ENCODE measurements at places on chromosomes 2 and 18. TPM values are rescaled to one million over a fixed set of nuclear protein-coding genes. Genes with fewer than 3 reads are reported as not detected.

Gene SLC4A1AP
- total RNA-seq: 22.2 TPM

Gene ST8SIA5
- total RNA-seq: 1.4 TPM

DNA sequence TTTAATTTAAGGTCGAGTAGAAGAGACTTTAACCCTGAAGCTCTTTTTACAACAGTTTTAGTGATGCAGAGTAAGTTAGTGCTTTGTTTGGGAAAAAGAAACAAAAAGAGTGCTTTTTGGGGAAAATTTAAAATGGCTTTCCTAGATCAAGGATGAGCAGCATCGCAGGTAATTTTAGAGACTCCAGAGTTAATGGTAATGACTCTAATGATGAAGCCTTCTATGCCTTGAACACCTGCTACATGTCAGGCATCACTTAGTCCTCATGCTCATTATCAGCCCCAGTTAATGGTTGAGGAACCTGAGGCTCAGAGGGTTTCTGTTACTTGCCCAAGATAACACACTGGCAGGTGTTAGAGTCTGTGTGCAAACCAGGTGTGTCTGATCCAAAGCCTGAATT is 167.8 kb downstream of the ACOXL start:
- H3K4me3 ChIP-seq: no peak overlapping the region
- no peaks in the 10 kb centered on the region for H3K36me3 ChIP-seq
- DNase-seq: no peak

Gene FBXO15
- total RNA-seq: 0.49 TPM

DNA sequence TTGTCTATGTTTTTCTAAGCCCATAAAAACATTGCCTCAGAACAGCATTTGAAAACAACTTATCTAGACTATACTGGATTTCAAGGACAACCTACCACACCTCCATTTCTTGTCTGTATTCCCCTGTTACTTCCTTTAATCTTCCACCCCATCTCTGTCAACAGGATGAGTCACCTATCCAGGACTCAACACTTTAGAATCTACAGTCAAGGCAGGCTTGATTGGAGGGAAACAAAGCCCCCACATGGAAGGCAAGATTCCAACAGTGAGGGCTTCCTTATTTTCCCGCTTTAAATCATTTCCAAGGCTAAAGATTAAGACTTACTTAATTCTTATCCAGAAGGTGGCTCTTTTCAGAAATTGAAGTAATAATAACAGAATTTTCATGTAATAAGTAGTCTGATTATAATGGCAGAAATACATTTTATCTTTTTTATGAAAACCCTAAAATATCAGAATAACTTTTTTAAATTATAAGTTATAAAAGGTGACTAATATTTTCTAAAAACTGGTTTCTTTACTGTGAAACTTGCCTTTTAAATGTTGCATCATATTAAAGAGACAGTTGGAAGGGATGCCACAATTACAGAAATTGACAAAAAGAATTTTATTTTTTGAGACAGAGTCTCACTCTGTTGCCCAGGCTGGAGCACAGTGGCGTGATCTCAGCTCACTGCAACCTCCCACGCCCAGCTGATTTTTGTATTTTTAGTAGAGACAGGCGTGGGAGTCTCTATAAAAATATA is 138.7 kb upstream of the CCDC150 start:
- no peaks in the 10 kb centered on the region for H3K36me3 ChIP-seq
- H3K27me3 ChIP-seq: no peaks in the 10 kb centered on the region
- H3K4me3 ChIP-seq: no peak overlapping the region
- no peaks in the 10 kb centered on the region for H3K4me1 ChIP-seq
- H3K27ac ChIP-seq: no peak overlapping the region
- DNase-seq: no peak

DNA sequence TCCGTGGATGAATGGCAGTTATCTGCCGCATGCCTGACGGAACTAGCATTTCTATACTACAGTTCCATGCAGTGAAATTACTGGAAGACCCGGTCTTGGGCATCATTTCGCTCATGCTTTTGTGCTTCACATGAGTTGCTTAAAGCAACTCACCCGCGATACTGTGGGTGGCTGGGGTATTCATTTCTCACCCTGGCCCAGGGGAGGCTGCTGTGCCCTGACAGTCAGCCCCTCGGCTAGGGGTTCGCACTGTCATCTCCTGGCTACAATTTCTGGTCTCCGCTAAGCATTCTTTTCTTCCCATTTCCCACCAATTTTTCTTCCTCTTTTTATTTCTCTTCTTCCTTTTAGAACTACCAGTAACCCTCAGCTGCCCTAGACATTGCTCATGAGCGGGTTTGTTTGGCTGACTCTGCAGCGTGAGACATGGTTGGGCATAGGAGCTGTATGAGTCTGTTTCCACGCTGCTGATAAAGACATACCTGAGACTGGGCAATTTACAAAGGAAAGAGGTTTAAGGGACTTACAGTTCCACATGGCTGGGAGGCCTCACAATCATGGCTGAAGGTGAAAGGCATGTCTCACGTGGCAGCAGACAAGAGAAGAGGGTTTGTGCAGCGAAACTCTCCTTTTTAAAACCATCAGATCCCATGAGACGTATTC is 16.5 kb upstream of the CNDP2 start:
- H3K4me3 ChIP-seq: no peak overlapping the region
- H3K27me3 ChIP-seq: no peaks in the 10 kb centered on the region
- H3K36me3 ChIP-seq: no peaks in the 10 kb centered on the region
- H3K27ac ChIP-seq: no peak overlapping the region

Gene OR6B2
- total RNA-seq: not detected

DNA sequence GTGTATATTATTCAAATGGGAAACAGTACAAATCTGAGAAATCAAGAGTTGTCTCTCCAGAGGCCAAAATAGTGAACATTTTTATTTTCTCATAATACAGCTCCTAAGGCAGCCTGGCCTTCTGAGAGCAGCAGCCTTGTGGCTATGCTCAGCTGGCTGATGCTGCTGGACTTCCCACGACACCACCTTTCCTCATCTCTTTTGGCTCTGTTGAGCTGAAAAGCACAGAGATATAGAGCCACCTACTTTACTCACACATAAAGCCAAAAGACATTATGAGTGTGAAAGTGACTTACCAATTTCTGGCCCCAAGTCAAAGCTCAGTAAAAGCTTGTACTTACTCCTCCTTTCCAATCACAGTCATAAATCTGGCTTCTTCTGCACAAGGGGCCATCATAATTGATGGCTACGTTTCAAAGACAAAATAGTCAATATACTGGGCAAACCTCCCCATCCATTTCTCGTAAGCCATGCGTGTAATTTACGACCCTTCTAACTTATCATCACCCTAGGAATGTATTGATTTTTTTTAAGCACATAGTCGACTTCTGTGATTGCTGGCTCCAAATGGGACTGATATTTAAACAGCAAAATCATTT is 18.6 kb upstream of the REG3A start:
- no peaks in the 10 kb centered on the region for H3K36me3 ChIP-seq
- H3K4me1 ChIP-seq: no peaks in the 10 kb centered on the region
- no peaks in the 10 kb centered on the region for H3K27me3 ChIP-seq
- no peak for DNase-seq
- H3K27ac ChIP-seq: no peak overlapping the region

DNA sequence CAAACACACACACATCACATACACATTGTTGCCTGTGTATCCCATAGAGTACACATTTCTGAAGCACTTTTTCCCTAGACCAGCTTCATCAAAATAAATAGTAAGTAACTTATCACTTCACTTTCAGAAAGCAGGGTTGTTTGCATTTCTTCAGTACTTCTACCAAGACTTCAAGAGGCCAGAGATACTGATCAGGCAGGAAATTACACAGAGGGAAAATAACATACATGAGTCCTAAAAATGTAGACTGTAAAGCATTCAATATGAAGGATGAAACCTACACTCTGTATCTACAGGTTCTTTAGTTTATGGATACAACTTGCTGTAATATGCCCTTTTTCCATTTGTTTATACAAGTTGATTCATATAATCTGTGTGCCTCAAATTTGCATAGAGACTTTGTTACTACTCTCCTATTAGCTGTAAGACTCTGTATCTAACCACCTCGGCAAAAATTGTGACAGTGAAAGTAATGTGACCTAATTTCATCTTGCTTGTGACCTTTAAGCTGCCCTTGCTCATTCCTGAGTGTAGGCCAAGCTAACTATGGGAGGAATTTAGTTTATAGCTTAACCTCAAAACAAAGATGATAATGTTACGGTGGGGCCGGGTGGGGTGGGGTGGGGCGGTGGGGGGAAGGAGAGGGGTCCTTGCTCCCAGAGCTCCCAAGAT is 228.9 kb upstream of the SPOPL start:
- no peaks in the 10 kb centered on the region for H3K4me1 ChIP-seq
- H3K27me3 ChIP-seq: no peaks in the 10 kb centered on the region
- H3K4me3 ChIP-seq: no peak overlapping the region
- no peak for DNase-seq
- H3K36me3 ChIP-seq: no peaks in the 10 kb centered on the region
- H3K27ac ChIP-seq: no peak overlapping the region

DNA sequence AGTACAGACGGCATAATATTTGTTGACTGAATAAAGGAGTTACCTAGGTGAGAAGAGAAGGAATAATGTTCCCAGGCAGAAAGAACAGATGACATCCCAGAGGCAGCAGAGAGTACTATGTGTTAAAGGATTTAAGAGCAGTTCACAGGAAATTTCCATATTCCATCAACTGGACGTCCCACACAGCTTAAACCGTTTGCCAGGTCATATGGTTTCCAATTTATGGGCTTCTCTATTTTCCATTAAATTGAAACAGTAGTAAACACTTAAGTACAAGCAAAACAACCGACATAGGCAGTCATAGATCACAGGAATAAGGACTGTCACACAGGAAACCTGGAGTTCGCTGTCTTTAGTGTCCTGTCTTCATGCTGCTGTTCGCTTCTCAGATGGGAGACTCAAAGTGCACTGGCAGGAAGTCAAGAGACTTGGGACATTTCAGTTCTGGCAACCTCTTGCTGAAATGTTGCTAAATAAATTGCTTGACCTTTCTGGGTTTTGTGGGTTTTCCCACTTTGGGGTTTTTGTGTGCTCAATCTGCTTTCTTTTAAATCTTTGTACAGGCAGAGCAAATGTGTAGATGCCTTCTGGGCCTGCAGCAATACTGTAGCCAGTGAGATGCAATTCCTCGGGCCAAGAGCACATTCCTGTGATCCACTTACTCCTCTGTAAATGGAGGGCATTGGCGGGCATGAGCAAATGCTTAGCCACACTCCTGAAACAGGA is 5.8 kb upstream of the PIEZO2 start:
- no peaks in the 10 kb centered on the region for H3K4me1 ChIP-seq
- no peak overlapping the region for H3K27ac ChIP-seq
- no peak for DNase-seq

DNA sequence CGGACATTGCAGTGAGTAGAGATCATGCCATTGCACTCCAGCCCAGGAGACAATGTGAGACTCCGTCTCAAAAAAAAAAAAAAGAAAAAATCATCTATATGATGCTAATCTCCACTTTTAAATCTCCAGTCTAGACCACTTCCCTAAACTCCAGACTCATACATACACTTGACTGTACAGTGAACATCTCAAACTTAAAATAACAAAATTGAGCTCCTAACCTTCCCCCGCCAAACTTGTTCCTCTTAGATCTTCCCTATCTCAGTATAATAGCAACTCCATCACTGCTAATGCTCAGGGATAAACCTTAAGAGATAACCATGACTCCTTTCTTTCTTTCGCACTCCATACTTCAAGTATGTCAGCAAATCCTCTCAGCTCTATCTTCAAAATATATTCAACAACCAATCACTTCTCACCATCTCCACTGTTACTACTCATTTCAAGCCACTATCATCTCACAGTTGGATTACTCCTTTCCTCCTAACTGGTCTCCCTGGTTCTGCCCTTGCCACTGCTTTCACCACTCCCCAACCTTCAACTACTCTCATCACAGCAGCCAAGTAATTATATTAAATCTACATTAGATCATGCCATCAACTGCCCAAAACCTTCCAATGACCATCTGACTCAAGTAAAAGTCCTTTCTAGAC is 12.0 kb downstream of the MEMO1 start:
- H3K36me3 ChIP-seq: no peaks in the 10 kb centered on the region
- no peak for DNase-seq
- no peak overlapping the region for H3K27ac ChIP-seq
- H3K27me3 ChIP-seq: no peaks in the 10 kb centered on the region
- H3K4me3 ChIP-seq: no peak overlapping the region

DNA sequence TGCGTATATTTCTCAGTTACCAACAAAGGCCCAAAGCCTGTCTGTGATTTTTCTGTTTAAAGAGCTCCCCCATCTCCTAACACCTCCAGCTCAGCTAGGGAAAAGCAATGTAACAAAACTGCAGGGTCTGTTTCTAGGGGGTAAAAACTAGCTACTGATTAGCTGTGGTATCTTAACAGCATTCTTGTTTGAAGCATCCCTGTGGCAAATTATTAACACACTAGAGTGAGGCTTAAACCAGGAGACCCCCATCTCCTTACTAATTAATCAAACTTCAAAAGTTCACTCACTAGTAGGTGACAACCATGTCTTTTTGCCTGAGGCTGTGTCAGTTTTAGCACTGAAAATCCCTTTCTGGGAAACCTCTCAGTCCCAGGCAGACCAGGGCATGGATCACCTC is 186.2 kb upstream of the PARD3B start:
- H3K27ac ChIP-seq: no peak overlapping the region
- no peak overlapping the region for H3K4me3 ChIP-seq
- no peaks in the 10 kb centered on the region for H3K27me3 ChIP-seq
- no peaks in the 10 kb centered on the region for H3K36me3 ChIP-seq

Gene FAM161A
- 2.1 TPM for total RNA-seq

GRCh38 chr2:122167515-122167914 is 412.1 kb downstream of the TSN start:
- H3K27ac ChIP-seq: no peak overlapping the region
- DNase-seq: no peak
- no peaks in the 10 kb centered on the region for H3K4me1 ChIP-seq
- no peaks in the 10 kb centered on the region for H3K27me3 ChIP-seq
- H3K36me3 ChIP-seq: no peaks in the 10 kb centered on the region

GRCh38 chr2:27804146-27804545 is 32.6 kb downstream of the MRPL33 start:
- H3K27me3 ChIP-seq: no peaks in the 10 kb centered on the region
- no peak for DNase-seq
- no peak overlapping the region for H3K4me3 ChIP-seq
- H3K27ac ChIP-seq: no peak overlapping the region
- peaks cover 40% of the 10 kb centered on the region for H3K4me1 ChIP-seq
- no peaks in the 10 kb centered on the region for H3K36me3 ChIP-seq

Gene KCNIP3
- 6.2 TPM for total RNA-seq

Gene LRATD1
- total RNA-seq: 0.23 TPM

Measured in heart right ventricle (tissue), 16 donors.